ENCODE measurements at places on chromosomes 12 and 14.

DNA sequence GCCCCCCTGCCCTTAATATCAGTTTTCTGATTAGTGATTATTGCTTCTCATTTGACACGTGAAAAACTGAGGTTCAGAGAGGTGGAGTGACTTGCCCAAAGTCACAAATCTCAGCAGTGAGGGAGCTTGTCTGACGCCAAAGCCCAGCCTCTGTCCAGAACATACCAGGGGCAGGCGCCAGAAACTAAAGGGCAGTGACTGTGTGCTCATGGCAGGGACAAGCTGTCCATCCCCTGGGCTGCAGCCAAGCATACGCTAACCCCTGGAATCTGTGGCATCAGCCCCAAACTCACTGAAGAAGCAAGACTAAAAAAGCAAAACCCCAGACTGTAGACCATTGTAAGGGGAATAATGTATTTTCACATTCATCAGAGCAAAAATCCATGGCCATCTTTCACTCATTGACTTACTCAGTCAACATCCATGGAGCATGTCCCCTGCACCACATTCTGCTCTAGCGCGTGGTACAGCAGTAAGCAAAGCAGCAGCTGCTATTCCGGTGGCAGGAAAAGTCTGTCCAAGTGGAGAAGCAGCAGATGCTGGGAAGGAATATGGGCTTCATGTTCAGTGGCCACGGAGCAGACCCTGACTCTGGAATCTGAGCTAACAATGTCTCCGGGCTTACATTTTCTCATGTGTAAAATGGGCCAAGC is 1.5 kb upstream of the SERPINA4 start:
- no peak for DNase-seq

DNA sequence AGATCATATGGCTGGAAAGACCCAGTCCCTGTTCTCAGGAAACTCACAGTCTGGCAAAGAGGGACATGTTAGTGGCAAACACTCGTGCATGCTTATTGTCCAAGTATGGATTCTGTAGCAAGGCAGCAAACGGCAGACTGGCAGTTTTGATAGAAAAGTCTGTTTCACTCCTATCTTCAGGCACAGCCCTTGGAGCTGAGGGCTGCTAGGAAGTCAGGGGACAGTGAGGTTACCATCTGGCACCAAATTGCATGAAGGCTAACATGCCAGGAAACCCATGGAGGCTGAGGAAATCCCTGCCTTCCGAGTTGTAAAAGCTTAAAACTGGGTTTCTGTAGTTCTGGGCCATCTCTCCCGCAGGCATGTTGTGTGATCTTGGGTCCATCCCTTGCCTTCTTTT is 32.9 kb downstream of the CALM1 start:
- no peak for DNase-seq

- DNase-seq, result peak; percentile 63
Observed at GRCh38 chr12:108635997-108636808, 2.5 kb upstream of the SELPLG start.

DNA sequence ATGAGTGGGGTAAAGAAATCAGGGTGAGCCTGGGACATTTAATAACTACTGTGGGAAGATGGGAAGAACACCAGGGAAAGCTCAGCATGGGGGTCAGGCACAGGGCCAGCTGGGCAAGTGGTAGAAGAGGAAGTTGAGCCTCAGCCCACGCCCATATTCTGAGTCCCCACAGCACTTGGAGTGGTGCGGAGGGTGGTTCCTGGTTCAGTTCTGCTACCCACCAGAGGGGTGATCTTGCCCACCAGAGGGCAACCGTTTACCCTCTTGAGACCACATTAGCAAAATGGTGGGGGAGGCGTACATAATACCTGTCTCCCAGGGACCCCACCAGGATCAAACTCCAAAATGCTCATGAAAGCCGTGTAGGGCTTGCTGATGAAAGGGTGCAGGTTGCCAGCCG is 16.8 kb upstream of the ANKRD33 start:
- DNase-seq, result no peak

DNA sequence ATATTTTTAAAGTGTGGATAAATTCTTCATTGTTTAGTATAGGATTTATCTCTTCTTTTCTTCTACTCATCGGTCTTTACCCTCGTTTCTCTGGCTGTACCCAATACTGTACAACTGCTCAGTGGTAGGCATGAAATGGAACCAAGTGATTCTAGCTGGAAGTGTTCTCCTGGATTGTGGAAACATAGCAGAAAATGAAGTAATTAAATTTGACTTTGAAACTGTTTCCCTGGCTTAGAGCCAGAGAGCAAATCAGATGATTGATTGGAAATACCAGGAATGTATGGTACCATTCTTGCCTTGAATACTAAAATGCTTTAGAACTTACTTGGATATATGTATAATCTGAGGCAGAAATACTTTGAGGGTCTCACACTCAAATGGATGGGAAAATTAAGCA is 292.3 kb downstream of the ERC1 start:
- DNase-seq, result no peak

Measured in GM06990 (cell line).